Type B pancreatic cell (in vitro differentiated cells): ENCODE measurements at places on chromosomes 6 and 20. TPM values are rescaled to one million over a fixed set of nuclear protein-coding genes. Genes with fewer than 3 reads are reported as not detected.

- no peak overlapping the region for H3K4me3 ChIP-seq
- H3K36me3 ChIP-seq, result no peaks in the 10 kb centered on the region
- H3K27me3 ChIP-seq, result no peaks in the 10 kb centered on the region
- DNase-seq, result no peak
- H3K27ac ChIP-seq, result no peak overlapping the region
These were observed 96.2 kb upstream of the MAP7 start for GRCh38 chr6:136646377-136646776.

The CGA gene
- total RNA-seq, result 0.43 and 30.3 TPM in 2 replicates

DNA sequence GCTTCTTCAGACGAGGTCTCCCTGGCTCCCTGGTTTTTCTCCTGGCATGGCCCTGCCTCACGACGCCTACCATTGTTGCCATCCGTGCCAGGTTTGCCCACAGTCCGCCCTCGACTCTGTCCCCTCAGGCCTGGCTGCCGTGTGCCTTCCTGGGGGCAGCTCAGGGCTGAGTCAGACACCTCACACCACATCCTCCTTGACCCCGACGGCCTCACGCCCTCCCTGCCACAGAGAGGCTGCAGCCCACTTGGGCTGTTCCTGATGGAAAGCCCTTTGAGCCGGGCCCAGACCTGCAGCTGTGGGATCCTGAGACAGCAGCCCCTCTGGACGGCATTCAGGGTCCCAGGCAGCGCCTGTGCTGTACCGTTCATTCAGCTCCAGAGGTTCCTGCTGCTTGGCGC lies 108.3 kb downstream of the PSMB1 start:
- no peak overlapping the region for H3K4me3 ChIP-seq
- peaks cover 2% of the 10 kb centered on the region for H3K27me3 ChIP-seq
- no peak overlapping the region for H3K27ac ChIP-seq
- peak; percentile 42 for DNase-seq
- no peaks in the 10 kb centered on the region for H3K36me3 ChIP-seq

GRCh38 chr6:155561257-155561965 lies 105.8 kb upstream of the NOX3 start:
- no peak overlapping the region for H3K27ac ChIP-seq
- no peak for DNase-seq
- no peaks in the 10 kb centered on the region for H3K36me3 ChIP-seq
- H3K4me1 ChIP-seq, result no peaks in the 10 kb centered on the region

DNA sequence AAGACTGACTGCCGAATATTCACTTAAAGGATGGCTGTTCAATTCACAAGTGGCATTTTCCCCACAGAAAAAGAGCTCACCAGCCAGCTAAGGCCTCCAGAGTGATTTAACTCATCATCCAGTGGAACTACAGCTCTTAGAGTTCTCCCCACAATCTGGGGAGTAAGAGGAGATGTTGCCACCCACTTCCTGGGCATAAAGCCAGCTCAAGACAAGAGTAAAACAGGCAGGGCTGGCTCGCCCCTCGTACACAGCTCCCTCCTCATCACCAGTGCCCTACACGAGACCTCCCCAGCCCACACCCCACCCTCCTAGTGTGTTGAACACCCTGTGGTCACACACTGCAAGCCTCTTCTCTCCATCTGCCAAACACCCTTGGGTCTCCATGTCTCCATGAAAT lies 47.2 kb upstream of the IPCEF1 start:
- peaks cover 8% of the 10 kb centered on the region for H3K4me1 ChIP-seq
- peaks cover 38% of the 10 kb centered on the region for H3K36me3 ChIP-seq
- no peak overlapping the region for H3K4me3 ChIP-seq
- H3K27ac ChIP-seq, result no peak overlapping the region

DNA sequence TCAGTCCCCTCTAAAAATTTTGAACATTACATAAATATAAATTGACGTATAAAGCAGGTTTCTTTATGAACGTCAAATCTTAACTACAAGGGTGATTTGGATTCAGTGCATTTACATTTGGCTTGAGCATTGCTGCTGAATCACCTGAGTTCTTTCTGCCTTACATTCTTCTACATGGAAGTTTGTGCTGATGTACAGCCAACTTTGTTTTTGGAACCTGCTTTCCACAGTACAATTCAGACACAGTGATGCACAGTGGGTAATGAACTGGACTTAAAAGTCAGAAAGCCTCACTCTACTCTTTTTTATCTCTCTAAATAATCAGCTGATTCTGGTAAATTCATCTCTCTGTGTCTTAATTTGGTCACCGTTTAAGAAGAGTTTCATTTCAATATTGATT lies 47.6 kb downstream of the RCAN2 start:
- H3K4me1 ChIP-seq, result no peaks in the 10 kb centered on the region
- no peak overlapping the region for H3K27ac ChIP-seq
- H3K36me3 ChIP-seq, result no peaks in the 10 kb centered on the region
- no peak for DNase-seq
- H3K4me3 ChIP-seq, result no peak overlapping the region
- no peaks in the 10 kb centered on the region for H3K27me3 ChIP-seq

- no peaks in the 10 kb centered on the region for H3K4me1 ChIP-seq
- peaks cover 2% of the 10 kb centered on the region for H3K27me3 ChIP-seq
- H3K36me3 ChIP-seq, result no peaks in the 10 kb centered on the region
- H3K27ac ChIP-seq, result no peak overlapping the region
These were observed 519.6 kb downstream of the DOK5 start for GRCh38 chr20:54995011-54995410.

The EDN3 gene
- total RNA-seq, result 2.3 and 30.4 TPM in 2 replicates

The LY86 gene
- total RNA-seq, result not detected in 2 replicates

DNA sequence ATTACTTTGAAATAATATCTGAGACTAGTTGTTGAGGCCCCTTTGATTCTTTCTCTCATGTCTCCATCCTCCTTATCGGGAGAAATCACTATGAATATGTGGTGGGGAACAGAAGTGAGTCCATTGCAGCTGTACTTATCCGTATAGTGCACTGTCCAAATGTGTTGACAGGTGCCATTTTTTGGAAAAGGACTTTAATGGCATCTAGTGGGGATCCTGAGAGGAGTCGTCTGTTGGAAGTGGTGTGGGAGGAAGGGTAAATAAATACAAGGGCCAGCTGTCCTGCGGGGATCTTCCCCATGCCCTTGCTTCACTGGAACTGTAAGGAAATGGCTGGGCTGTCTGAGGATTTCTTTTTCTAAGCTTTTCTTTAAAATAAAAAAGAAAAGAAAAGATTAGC lies 19.4 kb downstream of the TPX2 start:
- no peak overlapping the region for H3K4me3 ChIP-seq
- peaks cover 35% of the 10 kb centered on the region for H3K36me3 ChIP-seq
- DNase-seq, result no peak
- no peak overlapping the region for H3K27ac ChIP-seq
- no peaks in the 10 kb centered on the region for H3K4me1 ChIP-seq
- no peaks in the 10 kb centered on the region for H3K27me3 ChIP-seq

- no peak overlapping the region for H3K27ac ChIP-seq
- peaks cover 24% of the 10 kb centered on the region for H3K27me3 ChIP-seq
- peaks cover 19% of the 10 kb centered on the region for H3K4me1 ChIP-seq
- H3K36me3 ChIP-seq, result no peaks in the 10 kb centered on the region
These were observed 21.4 kb upstream of the PRDM1 start for GRCh38 chr6:106064756-106065155.

The MLIP gene
- 0.43 TPM in 1 of 2 replicates, not detected in the other for total RNA-seq

The MBOAT1 gene
- 83.3 and 116 TPM in 2 replicates for total RNA-seq

The PI3 gene
- 3.7 and 6.9 TPM in 2 replicates for total RNA-seq

The SLC35F1 gene
- 1.9 and 6.1 TPM in 2 replicates for total RNA-seq

The NRN1 gene
- total RNA-seq, result 0.48 and 6.3 TPM in 2 replicates

GRCh38 chr6:122803171-122803661 lies 14.2 kb downstream of the SMPDL3A start:
- H3K27me3 ChIP-seq, result no peaks in the 10 kb centered on the region
- H3K36me3 ChIP-seq, result peaks cover 4% of the 10 kb centered on the region
- H3K4me1 ChIP-seq, result peaks cover 6% of the 10 kb centered on the region
- H3K4me3 ChIP-seq, result no peak overlapping the region

The EYA4 gene
- total RNA-seq, result 2.3 and 29.7 TPM in 2 replicates

The PKIB gene
- 31.7 and 56.8 TPM in 2 replicates for total RNA-seq

The MAS1 gene
- not detected in 2 replicates for total RNA-seq

- H3K4me1 ChIP-seq, result no peaks in the 10 kb centered on the region
- H3K27ac ChIP-seq, result no peak overlapping the region
- no peak for DNase-seq
- no peaks in the 10 kb centered on the region for H3K27me3 ChIP-seq
- H3K36me3 ChIP-seq, result no peaks in the 10 kb centered on the region
- no peak overlapping the region for H3K4me3 ChIP-seq
These were observed 29.9 kb upstream of the SAMD3 start for GRCh38 chr6:130252527-130253237.

- no peak overlapping the region for H3K27ac ChIP-seq
- no peaks in the 10 kb centered on the region for H3K36me3 ChIP-seq
- no peak for DNase-seq
- H3K4me1 ChIP-seq, result peaks cover 75% of the 10 kb centered on the region
- peaks cover 24% of the 10 kb centered on the region for H3K27me3 ChIP-seq
These were observed 276.5 kb downstream of the CDC5L start for GRCh38 chr6:44663860-44664634.

GRCh38 chr6:31293343-31293742 lies 21.5 kb upstream of the HLA-C start:
- H3K27ac ChIP-seq, result no peak overlapping the region
- peaks cover 64% of the 10 kb centered on the region for H3K27me3 ChIP-seq
- no peak overlapping the region for H3K4me3 ChIP-seq
- H3K36me3 ChIP-seq, result no peaks in the 10 kb centered on the region

DNA sequence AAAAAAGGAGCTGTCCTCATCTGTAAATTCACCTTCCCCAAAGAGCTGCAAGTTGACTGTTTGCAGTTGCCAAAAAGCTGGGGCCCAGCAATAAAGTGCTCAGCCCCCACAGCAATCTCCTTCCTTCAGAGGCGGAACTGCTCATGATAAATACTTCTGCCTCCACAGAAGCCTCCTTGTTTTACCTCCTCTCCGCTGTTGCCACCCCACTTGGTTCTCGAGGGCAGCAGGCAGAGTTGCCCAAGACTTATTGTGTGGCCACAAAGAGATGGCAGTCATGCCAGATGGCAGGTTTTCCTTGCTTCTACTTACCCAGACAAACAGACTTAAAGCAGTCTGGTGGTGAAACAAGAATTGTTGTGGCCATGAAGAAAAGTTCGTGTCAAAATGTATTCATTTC lies 66.3 kb downstream of the SLX4IP start:
- no peak overlapping the region for H3K4me3 ChIP-seq
- H3K27me3 ChIP-seq, result no peaks in the 10 kb centered on the region
- H3K27ac ChIP-seq, result no peak overlapping the region
- H3K4me1 ChIP-seq, result peaks cover 23% of the 10 kb centered on the region
- no peaks in the 10 kb centered on the region for H3K36me3 ChIP-seq

- no peaks in the 10 kb centered on the region for H3K27me3 ChIP-seq
- H3K4me1 ChIP-seq, result peaks cover 16% of the 10 kb centered on the region
- H3K27ac ChIP-seq, result peak overlapping the region; percentile 88
These were observed 97.4 kb upstream of the JARID2 start for GRCh38 chr6:15148356-15148946.

The PAQR8 gene
- 17.6 and 21.2 TPM in 2 replicates for total RNA-seq

The PPP1R16B gene
- 0.31 TPM in 1 of 2 replicates, not detected in the other for total RNA-seq

DNA sequence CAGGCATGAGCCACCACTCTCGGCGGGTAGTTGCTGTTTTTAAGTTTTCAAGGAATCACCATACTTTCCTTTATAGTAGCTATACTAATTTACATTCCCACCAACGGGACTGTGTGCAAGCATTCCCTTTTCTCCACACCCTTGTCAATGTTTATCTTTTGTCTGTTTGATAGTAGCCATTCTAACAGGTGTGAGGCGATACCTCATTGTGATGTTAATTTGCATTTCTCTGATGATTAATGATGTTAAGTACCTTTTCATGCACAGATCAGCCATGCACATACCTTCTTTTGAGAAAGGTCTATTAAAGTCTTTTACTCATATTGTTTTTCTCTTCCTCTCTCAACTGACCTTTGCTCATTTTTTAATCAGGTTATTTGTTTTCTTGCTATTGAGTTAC lies 43.0 kb upstream of the CCND3 start:
- DNase-seq, result no peak
- no peaks in the 10 kb centered on the region for H3K4me1 ChIP-seq
- peaks cover 3% of the 10 kb centered on the region for H3K36me3 ChIP-seq
- no peaks in the 10 kb centered on the region for H3K27me3 ChIP-seq

DNA sequence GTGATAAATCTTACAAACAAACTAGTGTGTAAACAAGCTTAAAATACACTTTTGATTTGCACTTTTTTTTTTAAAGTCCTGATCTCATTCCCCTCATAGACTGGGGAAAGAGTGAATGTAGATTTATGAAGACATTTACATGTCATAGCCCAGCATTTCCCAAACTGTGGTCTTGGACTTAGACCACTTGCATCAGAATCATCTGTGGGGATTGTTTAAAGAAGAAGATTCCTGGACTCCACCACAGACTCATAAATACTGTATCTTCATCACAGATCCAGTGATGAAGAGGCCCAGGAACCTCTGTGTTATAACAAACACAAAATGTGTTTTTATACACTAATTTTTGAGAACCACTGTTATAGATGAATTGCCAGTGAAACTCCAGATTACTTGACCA lies 99.5 kb downstream of the KCNQ5 start:
- H3K27ac ChIP-seq, result no peak overlapping the region
- no peaks in the 10 kb centered on the region for H3K36me3 ChIP-seq
- DNase-seq, result no peak
- H3K4me1 ChIP-seq, result no peaks in the 10 kb centered on the region

DNA sequence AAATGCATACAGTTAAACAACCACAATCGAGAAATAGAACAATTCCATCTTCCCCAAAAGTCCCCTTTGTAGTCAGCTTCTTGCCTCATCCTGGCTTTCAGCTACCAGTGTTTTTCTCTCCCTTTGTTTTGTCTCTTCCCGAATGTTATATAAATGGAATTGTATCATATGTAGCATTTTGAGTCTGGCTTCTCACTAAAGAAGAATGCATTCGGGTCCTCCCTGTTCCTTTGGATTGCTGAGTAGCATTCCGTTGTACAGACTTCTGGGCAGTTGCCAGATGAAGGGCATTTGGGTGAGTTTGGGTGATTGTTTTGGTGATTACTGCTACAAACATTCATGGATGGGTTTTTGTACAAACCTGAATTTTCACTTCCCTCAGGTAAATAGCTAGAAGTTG lies 27.8 kb downstream of the PRPH2 start:
- H3K4me3 ChIP-seq, result no peak overlapping the region
- H3K4me1 ChIP-seq, result no peaks in the 10 kb centered on the region
- no peaks in the 10 kb centered on the region for H3K27me3 ChIP-seq
- no peak overlapping the region for H3K27ac ChIP-seq
- no peak for DNase-seq

The BTN1A1 gene
- 0.36 and 1.3 TPM in 2 replicates for total RNA-seq

GRCh38 chr6:106730718-106731117 lies 101.3 kb downstream of the QRSL1 start:
- peaks cover 3% of the 10 kb centered on the region for H3K36me3 ChIP-seq
- DNase-seq, result no peak
- no peaks in the 10 kb centered on the region for H3K27me3 ChIP-seq
- peaks cover 25% of the 10 kb centered on the region for H3K4me1 ChIP-seq
- peak overlapping the region; percentile 45 for H3K4me3 ChIP-seq
- H3K27ac ChIP-seq, result peak overlapping the region; percentile 86
